CD4-positive, alpha-beta T cell (primary cell): ENCODE measurements at places on chromosomes 4 and X. TPM values are rescaled to one million over a fixed set of nuclear protein-coding genes. Genes with fewer than 3 reads are reported as not detected.

GRCh38 chr4:104878936-104879335 lies 267.7 kb upstream of the TET2 start:
- no peak for DNase-seq
- H3K27me3 ChIP-seq, result no peaks in the 10 kb centered on the region
- no peaks in the 10 kb centered on the region for H3K36me3 ChIP-seq
- no peak overlapping the region for H3K4me3 ChIP-seq
- H3K4me1 ChIP-seq, result no peaks in the 10 kb centered on the region

DNA sequence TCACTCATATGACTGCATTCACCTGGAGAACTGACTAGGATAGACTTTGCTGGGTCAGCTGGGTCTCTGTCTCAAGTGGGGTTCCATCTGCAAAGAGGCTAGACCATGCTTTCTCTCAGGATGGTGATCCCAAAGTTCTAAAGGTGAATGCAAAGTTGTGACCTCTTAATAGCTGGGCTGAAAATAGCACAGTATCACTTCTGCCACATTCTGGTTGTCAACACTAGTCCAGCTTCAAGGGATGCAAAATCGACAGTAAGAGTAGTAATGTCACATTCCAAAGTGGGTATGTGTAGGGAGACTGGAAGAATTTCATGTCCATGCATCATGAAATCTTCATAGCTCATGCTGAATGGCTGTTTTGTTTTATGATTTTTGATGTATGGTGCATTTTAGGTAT lies 414.6 kb downstream of the PCDH7 start:
- no peaks in the 10 kb centered on the region for H3K4me1 ChIP-seq
- H3K27ac ChIP-seq, result no peak overlapping the region
- no peak for DNase-seq
- H3K4me3 ChIP-seq, result no peak overlapping the region
- H3K27me3 ChIP-seq, result no peaks in the 10 kb centered on the region

DNA sequence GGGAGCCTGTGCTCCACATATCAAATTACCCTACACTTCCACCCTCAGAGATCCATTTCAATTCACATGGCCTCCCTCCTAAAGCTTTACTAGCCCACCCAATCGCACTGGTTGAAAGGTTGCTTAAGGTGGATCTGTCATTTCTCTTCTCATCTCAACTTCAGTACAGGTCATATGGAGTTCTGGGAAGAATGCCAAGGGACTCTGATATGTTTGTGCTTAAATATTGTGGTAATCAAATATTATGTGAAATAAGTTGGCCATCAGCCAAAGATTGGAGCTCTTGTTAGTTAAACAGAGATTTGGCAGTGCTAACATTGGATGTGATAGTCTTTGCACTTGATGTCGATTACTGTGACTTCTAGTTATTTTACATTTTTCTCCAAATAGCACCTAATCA lies 20.5 kb downstream of the SEPTIN6 start:
- H3K4me3 ChIP-seq, result no peak overlapping the region
- DNase-seq, result no peak
- H3K27ac ChIP-seq, result no peak overlapping the region
- H3K36me3 ChIP-seq, result peaks cover 58% of the 10 kb centered on the region
- H3K27me3 ChIP-seq, result no peaks in the 10 kb centered on the region

DNA sequence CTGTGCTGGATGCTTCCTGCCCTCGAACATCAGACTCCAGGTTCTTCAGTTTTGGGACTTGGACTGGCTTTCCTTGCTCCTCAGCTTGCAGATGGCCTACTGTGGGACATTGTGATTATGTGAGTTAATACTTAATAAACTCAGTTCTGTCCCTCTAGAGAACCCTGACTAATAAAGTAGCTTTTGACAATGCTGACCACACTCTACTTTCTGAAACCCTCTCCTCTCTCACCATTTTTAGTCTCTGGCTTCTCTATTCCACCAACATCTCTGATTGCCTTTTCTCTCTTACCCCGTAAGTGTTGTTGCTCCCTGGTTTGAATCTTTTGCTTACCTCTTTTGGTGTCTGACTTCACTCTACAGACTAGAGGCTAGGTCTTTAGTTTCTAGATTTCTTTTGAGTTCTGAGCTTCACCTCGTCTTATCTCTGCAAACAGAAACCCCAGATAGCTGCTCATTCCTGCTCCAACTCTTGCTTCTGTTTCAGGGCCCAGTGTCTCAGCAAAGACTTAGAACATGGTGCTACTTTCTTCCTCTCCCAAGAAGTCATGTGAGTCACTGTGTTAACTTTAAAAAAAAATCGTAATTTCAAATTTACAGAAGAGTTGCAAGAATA lies 11.4 kb downstream of the TMSB4X start:
- DNase-seq, result no peak
- no peaks in the 10 kb centered on the region for H3K27me3 ChIP-seq
- H3K4me1 ChIP-seq, result peaks cover 69% of the 10 kb centered on the region
- H3K4me3 ChIP-seq, result no peak overlapping the region
- H3K27ac ChIP-seq, result peak overlapping the region; percentile 66

GRCh38 chr4:176287546-176287945 lies 18.5 kb upstream of the ASB5 start:
- no peaks in the 10 kb centered on the region for H3K27me3 ChIP-seq
- no peak for DNase-seq
- no peak overlapping the region for H3K4me3 ChIP-seq
- H3K27ac ChIP-seq, result no peak overlapping the region
- no peaks in the 10 kb centered on the region for H3K36me3 ChIP-seq

DNA sequence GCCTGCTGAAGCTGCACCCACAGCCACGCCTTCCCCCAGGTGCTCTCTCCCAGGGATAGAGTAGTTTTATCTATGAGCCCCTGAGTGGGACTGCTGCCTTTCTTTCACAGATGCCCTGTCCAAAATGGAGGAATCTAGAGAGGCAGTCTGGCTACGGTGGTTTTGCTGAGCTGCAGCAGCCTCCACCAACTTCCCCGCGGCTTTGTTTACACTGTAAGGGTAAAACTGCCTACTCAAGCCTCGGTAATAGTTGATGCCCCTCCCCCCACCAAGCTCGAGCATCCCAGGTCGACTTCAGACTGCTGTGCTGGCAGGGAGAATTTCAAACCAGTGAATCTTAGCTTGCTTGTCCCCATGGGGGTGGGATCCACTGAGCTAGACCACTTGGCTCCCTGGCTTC lies 84.5 kb downstream of the PRKG2 start:
- H3K36me3 ChIP-seq, result no peaks in the 10 kb centered on the region
- DNase-seq, result no peak
- no peaks in the 10 kb centered on the region for H3K27me3 ChIP-seq
- H3K4me1 ChIP-seq, result no peaks in the 10 kb centered on the region
- no peak overlapping the region for H3K4me3 ChIP-seq

GRCh38 chrX:17579026-17579425 lies 158.3 kb upstream of the SCML1 start:
- H3K27ac ChIP-seq, result no peak overlapping the region
- no peaks in the 10 kb centered on the region for H3K27me3 ChIP-seq
- no peaks in the 10 kb centered on the region for H3K36me3 ChIP-seq
- H3K4me3 ChIP-seq, result no peak overlapping the region

DNA sequence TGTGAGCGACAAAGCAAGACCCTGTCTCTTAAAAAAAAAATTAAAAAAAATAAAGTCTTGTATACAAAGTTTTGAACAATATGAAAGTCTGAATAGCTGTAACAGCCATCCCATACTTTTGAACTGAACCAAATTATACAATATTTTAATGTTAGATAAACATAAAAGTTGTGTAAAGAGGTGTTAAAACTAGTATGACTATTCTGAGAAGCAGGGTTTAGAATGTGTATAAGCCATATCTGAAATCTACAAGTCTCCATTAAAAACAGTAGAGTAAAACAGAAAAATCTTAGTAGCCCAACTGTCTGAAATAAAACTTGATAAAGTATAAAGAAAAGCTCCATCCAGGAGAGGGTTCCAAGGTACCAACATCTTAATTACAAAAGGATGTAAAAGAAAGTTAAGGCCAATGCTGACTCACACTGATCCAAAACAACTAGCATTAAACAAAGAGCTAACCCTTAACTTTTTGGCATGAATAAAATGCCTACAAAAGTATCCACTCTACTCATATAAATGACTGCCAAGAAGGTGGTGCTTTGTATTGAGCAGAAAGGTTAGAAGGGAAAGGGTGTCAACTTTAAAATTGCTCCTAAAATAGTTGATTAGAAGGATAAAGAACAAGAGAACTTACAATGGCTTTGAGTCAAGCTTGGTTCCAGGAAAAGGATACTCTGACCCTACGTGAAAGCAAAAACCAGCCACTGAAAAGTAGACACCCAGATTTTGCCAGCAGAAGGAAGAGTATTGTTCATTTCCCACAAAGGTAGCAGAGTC lies 18.5 kb downstream of the CNOT6L start:
- H3K27me3 ChIP-seq, result no peaks in the 10 kb centered on the region
- no peak overlapping the region for H3K27ac ChIP-seq

DNA sequence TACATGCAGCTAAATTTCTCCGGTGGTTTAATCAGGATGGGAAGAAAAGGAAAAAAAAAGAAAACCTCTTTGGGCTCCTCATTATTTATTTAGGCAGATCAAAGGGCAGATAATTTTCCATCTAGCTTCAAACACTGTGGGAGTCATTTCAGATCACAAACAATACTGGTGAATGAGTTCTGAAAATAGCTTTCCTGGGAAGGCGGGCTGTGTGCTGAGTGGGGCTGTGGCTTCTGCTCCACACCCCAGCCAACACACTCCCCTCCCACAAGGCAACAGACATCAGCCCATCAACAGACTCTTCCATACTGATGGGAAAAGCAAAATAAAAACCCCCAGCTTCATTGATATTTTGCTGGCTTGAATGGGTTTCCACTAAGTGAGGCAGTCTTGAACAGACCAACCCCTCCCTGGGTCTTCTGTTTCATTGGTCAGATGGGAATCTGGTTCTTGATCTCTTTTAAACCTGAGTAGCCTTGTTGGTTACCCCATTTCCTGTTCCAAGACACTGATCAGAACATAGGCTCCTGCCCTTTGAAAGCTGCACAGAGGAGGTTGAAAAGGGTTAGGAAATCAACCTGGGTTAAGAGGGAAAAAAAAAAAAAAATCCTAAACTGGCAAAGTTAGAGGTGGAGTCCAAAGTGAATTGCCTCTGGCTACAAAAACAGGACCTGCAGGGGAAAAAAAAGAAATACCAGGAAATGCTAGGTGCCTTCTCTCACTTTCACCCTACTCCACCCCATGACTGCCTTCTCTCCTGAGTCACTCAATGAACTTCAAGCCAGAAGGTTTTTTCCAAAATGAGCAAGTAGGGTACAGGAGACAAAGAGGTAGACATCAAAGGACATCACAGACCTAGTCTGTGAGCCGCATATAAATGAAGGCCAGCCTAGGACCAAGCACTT lies 20.0 kb downstream of the AMOT start:
- H3K4me1 ChIP-seq, result no peaks in the 10 kb centered on the region
- H3K36me3 ChIP-seq, result no peaks in the 10 kb centered on the region
- H3K4me3 ChIP-seq, result no peak overlapping the region
- DNase-seq, result no peak
- H3K27ac ChIP-seq, result no peak overlapping the region
- no peaks in the 10 kb centered on the region for H3K27me3 ChIP-seq

DNA sequence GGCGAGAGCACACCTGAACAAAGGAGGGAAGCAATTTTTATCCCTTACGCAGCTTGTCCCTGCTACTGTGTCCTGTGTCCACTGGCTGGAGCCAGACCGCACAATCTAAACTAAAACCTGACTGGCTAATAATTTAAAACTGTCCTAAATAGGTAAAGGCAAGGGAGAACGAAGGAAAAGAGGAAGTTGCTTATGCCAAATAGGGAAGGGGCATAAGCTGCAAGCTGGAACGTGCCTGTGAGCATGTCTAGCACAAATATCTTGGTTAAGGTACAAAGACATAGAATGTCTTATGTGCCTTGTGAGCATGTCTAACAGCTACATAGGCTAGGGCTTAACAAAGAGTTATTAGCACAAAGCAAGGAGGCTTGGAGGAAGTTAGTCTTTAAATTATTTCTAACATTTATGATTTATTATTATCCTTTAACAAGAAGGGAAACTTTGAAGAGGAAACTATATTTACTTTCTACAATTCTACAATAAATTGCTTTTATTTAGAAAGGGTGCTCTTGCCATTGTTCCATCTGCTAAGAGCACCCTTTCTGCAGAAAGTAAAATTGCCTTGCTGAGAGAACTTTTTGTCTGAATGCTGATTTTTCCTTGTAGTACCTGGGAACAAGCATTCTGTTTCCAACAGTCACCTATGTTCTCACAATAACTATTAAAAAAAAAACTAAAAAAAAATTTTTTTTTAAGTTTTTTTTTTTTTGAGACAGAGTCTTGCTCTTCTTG lies 80.6 kb upstream of the CBR4 start:
- H3K4me3 ChIP-seq, result no peak overlapping the region
- DNase-seq, result no peak
- no peaks in the 10 kb centered on the region for H3K4me1 ChIP-seq
- H3K36me3 ChIP-seq, result no peaks in the 10 kb centered on the region
- no peak overlapping the region for H3K27ac ChIP-seq

GRCh38 chr4:133347409-133347808 lies 198.3 kb downstream of the PCDH10 start:
- H3K4me3 ChIP-seq, result no peak overlapping the region
- DNase-seq, result no peak
- no peak overlapping the region for H3K27ac ChIP-seq
- H3K36me3 ChIP-seq, result no peaks in the 10 kb centered on the region
- H3K4me1 ChIP-seq, result no peaks in the 10 kb centered on the region
- no peaks in the 10 kb centered on the region for H3K27me3 ChIP-seq

GRCh38 chrX:46279925-46280313 lies 265.3 kb downstream of the ZNF674 start:
- no peak overlapping the region for H3K4me3 ChIP-seq
- no peak for DNase-seq
- H3K36me3 ChIP-seq, result no peaks in the 10 kb centered on the region
- no peaks in the 10 kb centered on the region for H3K4me1 ChIP-seq

DNA sequence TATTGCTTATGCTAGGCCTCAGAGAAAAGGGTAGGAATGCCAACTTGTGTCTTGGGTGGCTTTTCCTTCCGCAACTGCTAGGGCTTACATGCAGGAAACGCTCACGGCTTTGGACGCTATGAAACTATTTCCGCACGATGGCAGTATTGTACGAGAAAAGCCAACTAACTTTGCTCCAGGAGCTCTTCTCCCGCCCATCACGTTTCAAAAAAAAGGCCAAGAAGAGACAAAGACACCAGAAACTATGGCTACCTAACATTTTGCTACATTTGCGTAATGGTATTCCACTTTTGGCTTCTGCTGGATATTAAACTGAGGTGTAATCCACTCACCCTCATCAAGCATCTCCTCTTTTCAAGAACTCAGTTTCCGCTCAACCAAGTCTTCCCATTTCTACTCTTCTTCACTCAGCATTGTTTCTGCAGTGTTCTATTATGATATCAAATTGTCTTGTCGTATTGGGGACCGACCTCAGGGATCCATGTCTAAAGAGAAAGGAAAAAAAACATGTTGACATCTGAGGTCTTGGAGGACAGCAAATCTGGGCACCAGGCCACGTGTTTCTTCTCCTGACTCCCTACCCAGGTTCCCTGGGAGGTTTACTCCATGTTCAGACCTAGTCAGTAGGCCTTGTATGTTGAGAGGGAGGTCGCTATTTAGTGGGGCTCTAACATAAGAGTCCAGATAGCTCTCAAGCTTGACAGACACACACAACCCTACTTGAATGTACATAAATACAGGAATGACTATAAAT lies 239.4 kb upstream of the STK26 start:
- DNase-seq, result no peak
- H3K4me1 ChIP-seq, result no peaks in the 10 kb centered on the region
- no peaks in the 10 kb centered on the region for H3K27me3 ChIP-seq
- H3K4me3 ChIP-seq, result no peak overlapping the region
- H3K27ac ChIP-seq, result no peak overlapping the region

GRCh38 chr4:168570466-168570865 lies 73.6 kb downstream of the PALLD start:
- no peaks in the 10 kb centered on the region for H3K27me3 ChIP-seq
- DNase-seq, result no peak
- no peaks in the 10 kb centered on the region for H3K36me3 ChIP-seq
- no peaks in the 10 kb centered on the region for H3K4me1 ChIP-seq
- no peak overlapping the region for H3K27ac ChIP-seq

The C4orf36 gene
- not detected for total RNA-seq

The RASSF6 gene
- 0.25 TPM for total RNA-seq

The RAB41 gene
- total RNA-seq, result not detected

The AMBN gene
- total RNA-seq, result not detected

The UTP14A gene
- 9.8 TPM for total RNA-seq

The SORCS2 gene
- not detected for total RNA-seq
